ENCODE measurements at places on chromosomes 2 and 18. TPM values are rescaled to one million over a fixed set of nuclear protein-coding genes. Genes with fewer than 3 reads are reported as not detected.

DNA sequence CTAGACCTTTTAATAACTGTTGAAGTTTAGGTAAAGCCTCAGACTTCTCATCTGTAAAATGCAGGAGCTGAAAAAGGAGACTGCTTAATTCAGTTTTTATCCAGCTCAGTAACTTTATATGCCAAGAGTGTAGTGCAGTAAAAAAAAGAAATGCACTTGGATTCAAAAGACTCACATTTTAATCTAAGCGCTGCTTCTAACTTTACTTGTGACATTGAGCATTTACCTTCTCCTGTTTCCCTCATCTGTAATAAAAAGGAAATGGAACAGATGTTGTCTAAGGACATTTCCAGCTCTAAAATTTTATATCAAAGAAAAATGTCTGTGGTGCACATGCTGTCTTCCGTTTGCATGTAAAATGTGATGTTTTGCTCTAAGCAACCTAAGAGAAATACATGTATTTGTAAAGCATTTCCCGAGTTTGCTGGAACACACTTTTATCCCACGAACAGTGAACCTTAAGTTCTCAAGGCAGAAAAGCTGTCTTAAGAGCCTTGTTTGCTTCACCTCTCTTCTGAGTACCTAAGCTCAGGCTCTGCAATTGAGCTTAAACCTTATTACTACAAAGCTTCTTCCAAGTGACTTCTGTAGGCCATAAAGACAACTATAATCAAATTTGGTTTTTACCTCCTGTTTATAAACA, 24.2 kb upstream of the TANK start:
- H3K27ac ChIP-seq: no peak overlapping the region
- H3K4me1 ChIP-seq: peaks cover 6% of the 10 kb centered on the region
- H3K4me3 ChIP-seq: no peak overlapping the region
- H3K27me3 ChIP-seq: no peaks in the 10 kb centered on the region
- no peaks in the 10 kb centered on the region for H3K36me3 ChIP-seq

DNA sequence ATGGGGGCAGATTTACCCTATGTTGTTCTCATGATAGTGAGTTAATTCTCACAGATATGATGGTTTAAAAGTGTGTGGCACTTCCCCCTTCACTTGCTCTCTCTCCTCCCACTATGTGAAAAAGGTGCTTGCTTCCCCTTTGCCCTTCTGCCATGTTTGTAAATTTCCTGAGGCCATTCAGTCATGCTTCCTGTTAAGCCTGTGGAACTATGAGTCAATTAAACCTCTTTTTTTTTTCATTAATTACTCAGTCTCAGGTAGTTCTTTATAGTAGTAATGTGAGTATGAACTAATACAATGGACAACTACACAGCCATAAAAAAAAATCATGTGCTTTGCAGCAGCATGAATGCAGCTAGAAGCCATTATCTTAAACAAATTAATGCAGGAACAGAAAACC, 118.5 kb downstream of the CALCRL start:
- DNase-seq: no peak
- H3K27ac ChIP-seq: no peak overlapping the region
- H3K4me1 ChIP-seq: no peaks in the 10 kb centered on the region
- H3K4me3 ChIP-seq: no peak overlapping the region

GRCh38 chr2:211435331-211435730, 878.9 kb downstream of the CPS1 start:
- no peaks in the 10 kb centered on the region for H3K4me1 ChIP-seq
- peak; percentile 82 for DNase-seq
- H3K36me3 ChIP-seq: no peaks in the 10 kb centered on the region
- H3K27me3 ChIP-seq: no peaks in the 10 kb centered on the region
- no peak overlapping the region for H3K4me3 ChIP-seq

DNA sequence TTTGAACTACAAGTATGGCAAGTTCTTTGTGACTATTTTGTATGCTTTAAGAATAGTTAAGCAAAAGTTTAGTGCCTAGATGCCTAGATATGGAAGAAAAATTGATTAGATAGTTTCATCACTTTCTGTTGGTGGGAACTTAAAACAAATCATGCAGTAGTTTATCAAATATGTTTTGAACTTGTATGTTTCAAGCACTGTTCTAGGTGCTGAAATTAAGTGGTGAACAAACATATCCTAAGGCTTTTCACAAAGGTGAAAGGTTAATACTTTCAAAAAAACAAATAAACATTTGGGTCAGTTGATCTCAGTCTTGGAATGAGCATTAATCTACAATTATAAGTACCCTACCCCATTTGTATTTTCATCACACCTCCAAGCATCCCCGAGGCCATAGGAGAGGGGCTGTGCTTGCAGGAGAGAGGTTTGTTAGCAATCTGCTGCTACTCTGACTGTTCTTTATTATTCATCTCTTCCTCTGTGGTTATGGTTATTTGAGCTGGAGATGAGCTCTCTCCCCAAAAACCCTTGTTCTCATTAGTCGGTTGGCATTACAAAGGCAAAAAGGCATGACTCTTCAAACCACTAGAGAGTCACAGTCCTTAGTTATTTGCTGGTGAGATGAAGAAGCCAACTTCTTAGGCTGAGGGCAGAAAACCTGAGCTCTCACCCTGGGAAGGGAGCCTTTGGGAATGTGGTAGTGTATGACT, 103.9 kb upstream of the FHL2 start:
- no peaks in the 10 kb centered on the region for H3K27me3 ChIP-seq
- H3K27ac ChIP-seq: no peak overlapping the region

- H3K36me3 ChIP-seq: no peaks in the 10 kb centered on the region
- no peak for DNase-seq
- H3K27me3 ChIP-seq: no peaks in the 10 kb centered on the region
- no peaks in the 10 kb centered on the region for H3K4me1 ChIP-seq
These were observed 9.2 kb downstream of the SLC4A5 start for GRCh38 chr2:74333896-74334586.

DNA sequence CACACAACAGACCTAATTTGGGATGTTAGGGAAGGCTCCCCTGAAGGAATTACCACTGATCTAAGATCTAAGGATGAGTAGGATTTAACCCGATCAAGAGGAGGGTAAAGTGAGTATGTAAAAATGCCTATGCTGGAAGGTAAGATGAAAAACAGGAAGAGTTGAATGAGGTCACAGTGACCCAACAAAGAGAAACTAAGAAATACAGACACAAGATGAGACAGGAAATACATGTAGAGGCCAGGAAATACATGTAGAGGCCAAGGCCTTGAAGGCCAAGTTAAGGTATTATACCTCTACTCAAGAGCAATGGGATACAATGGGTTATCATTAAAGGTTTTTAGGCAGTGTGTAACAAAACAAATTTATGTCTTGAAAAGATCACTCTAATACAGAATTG, 131.6 kb upstream of the TANK start:
- no peak overlapping the region for H3K27ac ChIP-seq
- DNase-seq: no peak
- no peak overlapping the region for H3K4me3 ChIP-seq
- H3K27me3 ChIP-seq: no peaks in the 10 kb centered on the region
- no peaks in the 10 kb centered on the region for H3K36me3 ChIP-seq

DNA sequence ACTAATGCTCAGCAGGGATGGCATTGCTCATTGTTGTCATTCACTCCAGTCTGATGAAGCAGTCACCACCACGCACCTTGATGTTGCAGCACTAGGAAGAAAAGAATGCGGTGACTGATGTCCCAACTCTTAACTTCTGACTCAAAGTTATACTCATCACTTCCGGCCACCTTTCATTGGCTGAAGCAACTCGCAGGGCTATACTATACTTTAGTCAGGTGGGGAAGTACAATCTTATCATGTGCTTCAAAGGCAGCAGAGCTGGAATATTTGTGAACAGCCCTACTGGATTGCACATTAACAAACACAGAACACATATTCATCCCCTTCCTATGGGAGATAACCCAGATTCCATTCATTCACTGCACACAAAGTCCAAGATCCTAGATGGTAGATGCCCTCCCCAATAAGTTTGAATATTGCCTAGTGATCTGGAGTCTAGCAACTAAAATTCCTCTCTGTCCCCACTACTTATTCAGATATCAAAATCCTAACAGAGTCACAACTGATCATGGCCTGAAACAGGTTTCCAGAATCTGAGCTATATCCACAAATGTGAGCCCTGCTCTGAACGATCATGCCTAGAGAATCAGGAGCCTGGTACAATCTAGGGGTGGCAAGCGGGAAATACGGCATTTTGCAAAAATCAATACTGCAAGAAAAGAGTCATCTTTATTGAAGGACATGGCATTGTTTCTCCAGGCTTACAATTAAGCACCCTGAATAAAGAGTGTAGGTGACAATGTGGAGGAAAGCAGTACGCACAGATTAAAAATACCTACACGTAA, 3.4 kb upstream of the SPATS2L start:
- no peaks in the 10 kb centered on the region for H3K36me3 ChIP-seq
- DNase-seq: no peak
- no peak overlapping the region for H3K4me3 ChIP-seq

GRCh38 chr2:217248312-217248935, 388.6 kb upstream of the TNP1 start:
- H3K27me3 ChIP-seq: peaks cover 39% of the 10 kb centered on the region
- H3K4me1 ChIP-seq: peaks cover 8% of the 10 kb centered on the region
- no peak overlapping the region for H3K27ac ChIP-seq
- no peak overlapping the region for H3K4me3 ChIP-seq
- no peaks in the 10 kb centered on the region for H3K36me3 ChIP-seq
- DNase-seq: peak; percentile 58

DNA sequence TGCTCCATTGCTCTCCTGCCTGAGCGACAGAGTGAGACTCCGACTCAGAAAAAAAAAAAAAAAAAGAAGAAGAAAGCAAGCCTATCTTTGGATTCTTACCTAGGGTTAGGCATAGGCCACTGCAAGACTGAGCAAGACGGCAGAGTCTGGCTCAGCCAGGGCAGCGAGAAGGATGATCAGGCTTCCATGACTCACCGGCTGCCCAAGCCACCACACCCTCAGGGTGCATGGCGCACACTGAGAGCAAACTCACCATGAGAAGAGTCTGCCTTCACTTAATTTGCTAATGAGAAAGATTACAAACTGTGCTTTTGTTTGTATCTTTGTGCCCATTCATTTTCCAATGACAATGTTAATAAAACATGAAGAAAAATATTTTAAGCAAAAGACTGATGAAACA, 8.2 kb downstream of the FAM110C start:
- H3K4me1 ChIP-seq: no peaks in the 10 kb centered on the region
- H3K36me3 ChIP-seq: no peaks in the 10 kb centered on the region
- no peak overlapping the region for H3K4me3 ChIP-seq
- no peak overlapping the region for H3K27ac ChIP-seq
- peaks cover 5% of the 10 kb centered on the region for H3K27me3 ChIP-seq
- DNase-seq: no peak

DNA sequence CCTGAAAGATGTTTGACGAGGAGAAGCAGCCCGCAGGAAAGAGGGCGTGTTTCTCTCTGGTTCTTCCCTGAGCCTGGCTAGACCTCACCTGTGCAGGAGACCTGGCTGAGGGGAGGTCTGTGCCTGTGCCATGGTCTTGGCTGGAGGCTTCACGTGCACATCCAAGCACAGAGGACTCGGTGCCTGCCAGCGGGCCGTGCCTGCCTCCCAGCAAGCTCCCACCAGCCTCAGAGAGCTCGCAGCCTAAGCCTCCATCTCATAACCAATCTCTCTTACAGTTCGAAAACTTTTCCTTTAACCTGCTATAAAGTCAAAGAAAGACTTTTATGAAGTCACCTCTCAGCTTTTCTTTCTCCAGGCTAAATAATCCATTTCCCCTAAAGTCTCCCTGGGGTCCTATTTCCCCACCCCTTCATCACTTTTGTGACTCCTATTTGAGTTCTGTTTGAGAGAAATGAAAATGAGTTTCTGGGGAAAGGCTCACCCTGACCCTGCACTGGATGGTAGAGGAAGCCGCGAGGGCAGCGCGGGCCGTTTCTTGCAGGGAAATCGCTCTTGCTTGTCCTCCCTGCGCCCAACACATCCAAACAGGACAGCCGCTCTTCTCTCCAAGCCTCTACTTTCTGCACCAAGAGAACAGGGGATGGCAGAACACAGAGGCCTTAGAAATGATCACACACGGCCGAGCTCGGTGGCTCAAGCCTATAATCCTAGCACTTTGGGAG, 521.0 kb downstream of the SOX11 start:
- no peak for DNase-seq
- no peak overlapping the region for H3K4me3 ChIP-seq
- no peaks in the 10 kb centered on the region for H3K36me3 ChIP-seq
- H3K27me3 ChIP-seq: no peaks in the 10 kb centered on the region
- no peak overlapping the region for H3K27ac ChIP-seq
- H3K4me1 ChIP-seq: no peaks in the 10 kb centered on the region

- DNase-seq: no peak
- H3K4me3 ChIP-seq: no peak overlapping the region
- no peaks in the 10 kb centered on the region for H3K4me1 ChIP-seq
- no peak overlapping the region for H3K27ac ChIP-seq
- no peaks in the 10 kb centered on the region for H3K27me3 ChIP-seq
These were observed 119.9 kb upstream of the PIEZO2 start for GRCh38 chr18:11269257-11269656.

DNA sequence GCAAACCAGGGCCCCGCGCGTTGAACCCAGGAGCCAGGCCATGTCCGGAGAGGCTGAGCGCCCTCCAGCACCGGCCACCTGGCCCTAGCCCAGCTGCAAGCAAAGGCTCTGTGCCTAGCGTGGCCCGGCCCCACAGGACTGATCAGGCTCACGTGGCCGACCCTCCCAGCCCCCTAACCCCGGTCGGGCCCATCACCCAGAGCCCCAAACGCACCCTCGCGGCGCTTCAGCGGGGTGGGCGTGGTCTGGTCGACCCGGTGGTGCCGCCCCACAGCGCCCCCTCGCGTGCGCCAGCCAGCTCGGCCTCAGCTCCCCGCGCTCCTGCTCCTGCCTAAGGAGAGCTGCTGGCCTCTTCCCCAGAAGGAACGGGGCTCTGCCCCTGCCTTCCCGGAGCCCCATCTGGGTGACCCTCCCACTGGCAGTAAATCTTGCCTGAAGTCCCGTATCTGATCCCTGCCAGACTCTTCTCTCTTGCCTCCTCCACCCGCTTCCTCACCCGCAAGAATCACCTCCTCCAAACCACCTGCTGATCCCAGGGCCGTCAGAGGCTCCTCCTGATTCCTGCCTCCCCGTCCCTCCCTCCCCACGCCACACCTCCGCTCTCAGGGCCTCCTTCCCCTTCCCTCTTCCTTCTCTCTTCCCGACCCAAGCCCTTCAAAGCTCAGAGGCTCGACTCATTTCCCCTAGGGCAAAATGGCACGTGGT, 12.3 kb upstream of the TEX51 start:
- no peaks in the 10 kb centered on the region for H3K36me3 ChIP-seq
- H3K4me1 ChIP-seq: peaks cover 3% of the 10 kb centered on the region
- no peak overlapping the region for H3K4me3 ChIP-seq
- no peaks in the 10 kb centered on the region for H3K27me3 ChIP-seq

DNA sequence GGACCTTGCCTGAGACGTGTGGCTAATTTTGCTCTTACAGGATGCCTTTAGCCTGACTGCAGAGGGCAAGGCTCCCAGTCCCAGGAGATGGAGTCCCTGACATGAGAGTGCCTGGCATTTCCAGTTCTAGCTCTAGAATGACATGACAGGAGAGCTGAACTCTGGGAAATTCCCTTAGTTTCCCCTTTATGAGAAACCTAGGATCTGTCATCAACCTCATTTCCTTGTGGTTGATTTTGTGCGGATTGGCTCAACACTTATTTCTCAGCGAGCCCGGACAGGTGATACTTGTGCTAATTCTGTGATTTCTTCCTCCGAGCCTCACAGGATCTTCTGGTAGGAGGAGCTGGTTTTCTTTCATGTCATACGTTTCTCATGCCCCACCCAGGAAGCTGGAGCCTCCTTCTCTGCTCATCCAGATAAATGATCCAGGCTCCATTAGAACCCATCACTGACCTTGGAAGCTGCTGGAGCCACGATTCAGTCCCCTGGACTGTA, at the start of gene IL36G:
TSS of gene IL36G (plus strand) at position 448 of the 498 bp plus-strand sequence. CDS start 633 bp downstream, outside the sequence.
- no peaks in the 10 kb centered on the region for H3K36me3 ChIP-seq
- no peak within 1 kb of the TSS for H3K4me3 ChIP-seq
- peaks cover 96% of the 10 kb centered on the region for H3K27me3 ChIP-seq
- no peak for DNase-seq

Gene VWA3B
- total RNA-seq: 0.64 TPM

Gene GNLY
- total RNA-seq: not detected
